ENCODE measurements at places on chromosomes 13 and 19.

GRCh38 chr13:112053744-112054615 lies 13.0 kb upstream of the SOX1 start:
- no peak for DNase-seq

DNA sequence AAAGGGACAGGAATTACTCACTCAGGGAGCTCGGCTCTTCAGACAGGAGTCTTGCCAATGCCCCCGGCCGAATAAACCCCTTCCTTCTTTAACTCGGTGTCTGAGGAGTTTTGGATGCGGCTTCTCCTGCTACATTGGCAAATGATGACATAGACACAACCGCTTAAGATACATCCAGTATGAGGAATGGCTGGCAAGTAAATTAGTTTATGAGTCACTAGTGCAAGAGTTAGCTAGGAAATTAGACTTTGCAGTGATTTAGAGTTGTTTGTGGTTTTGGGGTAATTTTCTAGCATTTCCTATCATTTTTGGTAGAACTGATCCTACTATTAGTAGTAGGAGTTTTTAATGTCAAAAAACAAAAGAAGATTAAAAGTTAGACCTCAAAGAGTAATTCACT lies 166.2 kb downstream of the SLITRK1 start:
- DNase-seq = no peak

GRCh38 chr13:39282400-39282972 lies 244.2 kb downstream of the NHLRC3 start:
- DNase-seq = no peak

DNA sequence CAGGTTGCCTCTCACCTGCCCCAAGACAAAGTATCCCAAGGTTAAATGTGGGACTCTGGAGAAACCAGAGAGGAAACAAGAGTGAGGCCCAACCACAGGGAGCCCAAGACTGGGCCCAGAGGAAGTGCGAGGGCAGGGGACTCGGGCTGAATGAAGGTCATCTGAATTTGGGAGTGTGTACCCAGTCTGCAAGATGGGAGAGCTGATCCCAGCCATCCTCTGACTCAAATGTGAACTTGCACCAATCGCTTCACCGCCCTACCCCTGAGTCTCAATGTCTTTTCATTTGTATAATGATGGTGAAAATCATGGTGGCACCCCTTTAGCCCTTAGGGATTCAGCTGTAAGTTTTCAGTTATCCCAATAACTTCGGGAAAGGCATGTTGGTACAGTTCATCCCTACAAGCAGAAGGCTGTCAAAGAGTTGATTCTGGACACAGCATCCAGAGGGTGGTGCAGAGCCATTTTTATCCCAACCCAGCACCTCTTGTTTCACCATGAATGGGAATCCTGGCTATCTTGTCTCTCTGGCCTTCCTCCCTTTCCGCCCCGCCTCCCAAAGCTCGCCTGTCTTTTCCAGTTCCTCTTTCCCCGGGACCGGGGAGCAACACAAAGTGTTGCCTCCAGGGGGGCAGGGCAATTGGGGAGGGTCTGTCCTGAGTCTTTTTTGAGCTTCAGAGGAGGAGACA lies 123.4 kb downstream of the NUFIP1 start:
- DNase-seq = no peak

DNA sequence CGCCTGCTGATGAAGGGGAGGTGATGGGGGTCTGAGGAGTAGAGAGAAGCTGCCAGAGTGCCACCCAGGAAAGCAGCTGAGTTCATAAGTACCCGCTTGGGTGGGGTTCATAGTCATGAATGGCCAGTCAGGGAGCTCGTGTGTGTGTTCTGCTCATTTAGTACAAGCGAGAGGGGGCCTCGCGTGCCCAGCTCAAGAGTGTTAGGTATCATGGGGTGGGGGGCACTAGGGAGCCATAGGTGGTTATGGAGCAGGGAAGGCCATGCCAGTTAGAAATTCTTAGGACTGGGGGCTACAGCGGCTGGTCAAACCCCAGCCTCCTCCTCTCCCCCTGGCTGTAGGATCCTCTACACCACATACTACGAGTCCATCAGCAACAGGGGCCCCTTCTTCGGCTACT lies 46.8 kb downstream of the CD320 start:
- no peak for DNase-seq

Data from hematopoietic multipotent progenitor cell (in vitro differentiated cells).